T47D (cell line): ENCODE measurements at places on chromosomes 16 and 17.

DNA sequence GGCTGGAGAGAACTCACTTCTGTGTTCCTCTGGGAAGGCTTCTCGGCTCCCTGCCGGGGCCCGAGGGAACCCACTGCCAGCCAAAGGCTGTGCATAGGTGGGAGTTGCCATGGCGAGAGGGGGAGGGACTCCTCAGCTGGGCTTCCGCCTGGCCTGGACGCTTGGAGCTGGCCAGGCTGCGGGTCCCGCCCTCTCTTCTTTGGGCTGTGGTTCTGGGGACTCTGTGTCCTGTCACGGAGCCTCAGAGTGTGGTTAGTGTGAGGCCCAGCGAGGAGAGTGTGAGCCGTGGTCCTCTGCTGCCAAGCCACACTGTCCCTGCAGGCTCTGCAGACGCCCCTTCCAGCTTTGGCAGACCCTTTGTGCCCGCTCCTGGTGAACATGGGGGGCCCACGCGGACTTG, 123.1 kb downstream of the OR1D5 start:
- no peak for DNase-seq

- DNase-seq = no peak
These were observed 8.5 kb upstream of the CBFA2T3 start for GRCh38 chr16:88985521-88985920.

- DNase-seq = no peak
These were observed 11.7 kb downstream of the TUBB3 start for GRCh38 chr16:89934611-89935553.

GRCh38 chr17:83200231-83200699, 120.9 kb downstream of the METRNL start:
- DNase-seq = peak; percentile 92

DNA sequence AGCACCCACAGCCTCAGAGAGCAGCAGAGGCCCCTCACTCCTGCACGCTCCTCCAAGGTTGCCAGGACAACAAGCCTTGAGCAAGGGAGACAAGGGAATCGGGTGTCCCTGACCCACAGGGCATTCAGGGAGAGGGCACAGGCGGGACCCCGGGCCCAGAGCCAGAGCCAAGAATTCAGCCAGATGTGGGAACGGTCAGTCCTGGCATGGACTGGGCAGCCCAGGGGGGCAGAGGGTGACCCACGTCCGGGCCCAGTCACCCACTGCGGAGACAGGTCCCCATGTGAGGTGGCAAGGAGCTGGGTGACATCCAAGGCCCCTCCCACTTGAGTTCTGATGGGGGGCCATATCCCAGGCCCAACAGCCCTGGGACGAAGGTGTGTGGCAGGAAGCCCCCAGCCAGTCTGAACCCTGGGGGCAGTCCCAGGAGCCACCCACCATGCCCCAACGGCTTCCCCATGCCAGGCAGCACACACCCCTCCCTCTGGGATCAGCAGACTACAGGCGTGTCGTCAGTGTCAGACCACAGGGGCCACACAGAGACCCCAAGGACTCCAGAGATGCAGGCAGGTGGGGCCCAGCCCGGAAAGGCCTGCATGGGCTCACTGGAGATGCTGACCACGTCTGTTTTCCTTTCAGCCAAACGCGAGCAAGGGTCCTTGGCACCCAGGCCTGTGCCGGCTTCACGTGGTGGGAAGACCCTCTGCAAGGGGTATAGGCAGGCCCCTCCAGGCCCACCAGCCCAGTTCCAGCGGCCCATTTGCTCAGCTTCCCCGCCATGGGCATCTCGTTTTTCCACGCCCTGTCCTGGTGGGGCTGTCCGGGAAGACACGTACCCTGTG, 23.0 kb downstream of the USP6 start:
- no peak for DNase-seq

DNA sequence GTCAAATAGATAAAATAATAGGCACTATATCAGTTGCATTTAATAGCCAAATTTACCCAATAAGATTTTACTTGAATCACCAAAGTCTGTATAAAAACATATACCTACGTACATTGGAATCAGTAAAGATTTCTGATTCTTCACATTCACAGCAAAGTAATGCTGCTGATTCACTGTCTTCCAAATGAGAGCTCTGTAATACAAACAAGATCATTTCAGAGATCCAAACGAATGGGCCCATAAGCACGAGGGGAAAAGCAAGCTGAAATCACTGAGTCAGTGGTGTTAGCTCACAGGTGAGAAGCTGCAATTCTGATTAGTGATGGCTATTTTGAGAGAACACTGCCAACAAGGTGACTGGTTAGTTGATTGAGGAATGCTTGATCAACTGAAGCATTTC, 81.3 kb downstream of the SSH2 start:
- DNase-seq = no peak

GRCh38 chr16:24018485-24018884, 182.7 kb downstream of the PRKCB start:
- DNase-seq = no peak

DNA sequence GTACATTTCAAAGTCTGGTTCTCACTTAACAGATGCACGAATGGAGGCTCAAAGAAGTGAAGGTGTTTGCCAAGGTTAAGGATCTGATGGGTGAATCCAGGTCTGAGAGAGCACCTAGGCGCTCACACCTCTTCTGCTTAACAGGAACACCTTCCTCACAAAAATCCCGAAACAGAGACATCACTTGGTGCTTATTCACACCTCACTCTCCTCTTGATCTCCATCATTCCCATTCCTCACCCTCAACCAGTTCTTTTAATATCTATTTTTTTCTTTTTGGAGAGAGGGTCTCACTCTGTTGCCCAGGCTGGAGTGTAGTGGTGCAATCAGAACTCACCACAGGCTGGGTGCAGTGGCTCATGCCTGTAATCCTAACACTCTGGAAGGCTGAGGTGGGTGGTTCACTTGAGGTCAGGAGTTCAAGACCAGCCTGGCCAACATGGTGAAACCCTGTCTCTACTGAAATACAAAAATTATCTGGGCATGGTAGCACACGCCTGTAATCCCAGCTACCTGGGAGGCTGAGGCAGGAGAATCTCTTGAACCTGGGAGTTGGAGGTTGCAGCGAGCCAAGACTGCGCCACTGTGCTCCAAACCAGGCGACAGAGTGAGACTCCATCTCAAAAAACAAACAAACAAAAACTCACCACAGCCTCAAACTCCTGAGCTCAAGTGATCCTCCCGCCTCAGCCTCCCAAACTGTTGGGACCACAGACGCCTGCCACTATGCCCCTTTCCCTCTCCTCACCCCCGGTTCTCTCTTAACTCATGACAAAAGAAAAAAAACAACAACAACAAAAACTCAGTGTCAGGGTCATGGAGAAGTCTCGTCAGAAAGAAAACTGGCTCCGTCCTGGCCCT, 15.1 kb downstream of the CRYM start:
- no peak for DNase-seq

- DNase-seq = no peak
These were observed 170.3 kb downstream of the MAF start for GRCh38 chr16:79430191-79430678.

DNA sequence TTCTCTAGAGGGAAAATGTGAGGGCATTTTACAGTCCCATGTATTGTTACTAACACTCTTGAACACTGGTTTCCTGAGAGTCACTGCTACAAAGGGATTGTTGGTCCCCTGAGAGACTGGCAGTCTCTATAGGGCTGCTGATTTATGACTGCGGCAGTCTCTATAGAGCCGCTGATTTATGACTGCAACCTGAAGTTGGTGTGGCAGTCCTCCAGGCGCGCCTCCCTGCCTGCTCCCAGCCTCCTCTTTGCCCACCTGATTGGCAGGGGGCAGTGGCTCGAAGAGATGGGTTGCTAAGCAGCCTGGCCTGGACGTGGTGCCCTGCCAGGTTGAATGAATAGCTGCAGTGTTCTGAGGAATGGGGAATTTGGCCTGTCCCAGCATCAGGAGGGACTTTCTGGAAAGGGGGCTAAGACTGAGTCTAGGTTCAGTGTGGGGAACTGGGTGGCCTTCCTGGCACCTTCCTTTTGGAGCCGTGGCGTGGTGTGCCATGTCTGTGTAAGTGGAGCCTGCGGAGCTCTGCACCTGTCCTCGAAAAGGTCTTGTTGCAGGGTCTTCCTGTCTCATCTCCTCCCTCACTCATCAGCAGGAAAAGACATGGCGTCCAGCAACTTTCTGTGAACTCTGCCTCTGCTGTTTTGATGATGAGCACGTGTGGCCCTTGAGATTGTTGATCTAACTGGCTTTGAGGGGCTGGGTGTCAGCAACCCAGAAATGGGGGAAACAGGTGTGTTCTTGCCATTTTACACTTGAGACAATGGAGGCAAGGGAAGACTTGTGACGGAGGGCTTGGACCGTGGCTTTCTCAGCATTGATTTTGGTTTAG, 24.9 kb downstream of the SAP30BP start:
- DNase-seq = no peak

- DNase-seq = no peak
These were observed 29.8 kb downstream of the ZC3H18 start for GRCh38 chr16:88599825-88600538.

- DNase-seq = no peak
These were observed 583 bp downstream of the ATXN2L start for GRCh38 chr16:28823291-28823872.

DNA sequence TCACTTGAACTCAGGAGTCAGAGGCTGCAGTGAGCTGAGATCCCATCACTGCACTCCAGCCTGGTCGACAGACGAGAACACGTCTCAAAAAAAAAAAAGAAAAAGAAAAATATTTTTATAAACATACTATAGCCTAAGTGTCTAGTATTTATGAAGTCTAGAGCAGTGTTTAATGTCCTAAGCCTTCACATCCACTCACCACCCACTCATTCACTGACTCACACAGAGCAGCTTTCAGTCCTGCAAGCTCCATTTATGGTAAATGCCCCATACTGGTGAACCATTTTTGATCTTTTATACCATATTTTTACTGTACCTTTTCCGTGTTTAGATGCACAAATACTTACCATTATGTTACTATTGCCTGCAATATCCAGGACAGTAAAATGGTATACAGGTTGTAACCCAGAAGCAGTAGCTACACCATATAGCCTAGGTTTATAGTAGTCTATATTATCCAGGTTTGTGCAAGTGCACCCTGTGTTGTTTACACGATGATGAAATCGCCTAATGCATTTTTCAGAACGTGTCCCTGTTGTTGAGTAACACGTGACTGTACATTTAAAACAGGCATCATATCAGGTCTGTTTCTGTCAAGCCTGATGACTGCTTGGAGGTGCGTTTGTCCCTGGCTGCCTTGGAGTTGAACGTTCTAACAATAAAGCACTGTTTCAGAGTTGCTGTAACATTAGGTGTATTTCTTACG, 10.1 kb downstream of the NUDT7 start:
- DNase-seq = no peak

DNA sequence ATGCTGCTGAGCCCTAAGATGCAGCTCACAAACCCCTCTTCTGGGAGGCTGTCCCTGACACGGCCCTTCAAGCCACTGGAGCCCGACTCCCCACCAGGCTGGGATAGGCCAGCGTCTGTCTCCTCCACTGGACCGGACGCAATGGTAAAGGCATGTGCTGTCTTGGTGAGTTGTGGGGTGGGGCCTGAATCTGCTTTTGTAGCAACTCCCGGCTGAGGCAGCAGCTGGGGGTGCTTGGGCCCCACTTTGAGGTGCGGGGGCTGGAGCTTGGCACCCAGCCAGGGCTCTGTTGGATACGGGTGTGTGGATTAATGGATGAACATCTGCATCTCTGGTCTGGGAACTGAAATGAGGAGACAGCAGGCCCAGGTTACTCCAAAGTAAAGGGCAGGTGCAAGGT, 3.5 kb upstream of the NLRC3 start:
- DNase-seq = no peak

DNA sequence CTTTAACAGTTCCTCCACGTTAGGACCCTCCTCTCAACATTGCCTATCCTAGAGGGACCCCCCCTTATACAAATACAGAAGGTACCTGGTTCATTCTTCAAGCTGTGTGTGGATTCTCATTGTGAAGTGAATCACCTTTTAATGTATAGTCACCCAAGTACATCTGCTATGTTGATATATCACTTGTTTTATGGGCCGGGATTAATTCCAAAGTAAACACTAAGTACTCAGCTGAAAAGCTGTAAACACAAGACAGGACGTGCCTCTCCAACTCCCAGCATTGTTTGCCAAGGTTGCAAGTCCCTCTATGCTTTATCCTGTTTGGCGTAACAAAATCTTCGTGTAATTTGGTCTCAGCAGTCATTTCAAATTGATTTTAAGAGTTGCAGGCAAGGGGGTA, 123.6 kb downstream of the RBFOX1 start:
- DNase-seq = no peak

- no peak for DNase-seq
These were observed 156.0 kb downstream of the CDH13 start for GRCh38 chr16:82782715-82783251.

DNA sequence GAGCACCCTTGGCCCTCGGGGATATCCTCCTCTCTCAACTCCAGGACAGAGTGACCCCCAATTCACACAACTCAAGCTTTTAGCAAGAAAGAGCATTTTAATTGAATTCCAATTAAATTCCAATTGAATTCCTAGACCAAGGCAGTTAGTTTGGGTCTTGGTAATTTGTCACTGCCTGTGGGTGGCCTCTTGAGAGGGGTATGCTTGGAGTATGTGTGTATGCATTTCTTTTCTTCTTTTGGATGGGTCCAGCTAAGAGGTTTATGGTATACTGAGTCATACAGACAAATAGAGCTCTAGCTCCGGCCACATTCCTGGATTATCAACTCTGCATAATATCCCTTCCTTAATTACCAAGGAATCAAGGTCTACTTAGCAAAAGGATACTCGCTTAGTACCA, 136.7 kb downstream of the PCTP start:
- DNase-seq = no peak

- no peak for DNase-seq
These were observed 129.6 kb downstream of the CPPED1 start for GRCh38 chr16:12674071-12674470.

DNA sequence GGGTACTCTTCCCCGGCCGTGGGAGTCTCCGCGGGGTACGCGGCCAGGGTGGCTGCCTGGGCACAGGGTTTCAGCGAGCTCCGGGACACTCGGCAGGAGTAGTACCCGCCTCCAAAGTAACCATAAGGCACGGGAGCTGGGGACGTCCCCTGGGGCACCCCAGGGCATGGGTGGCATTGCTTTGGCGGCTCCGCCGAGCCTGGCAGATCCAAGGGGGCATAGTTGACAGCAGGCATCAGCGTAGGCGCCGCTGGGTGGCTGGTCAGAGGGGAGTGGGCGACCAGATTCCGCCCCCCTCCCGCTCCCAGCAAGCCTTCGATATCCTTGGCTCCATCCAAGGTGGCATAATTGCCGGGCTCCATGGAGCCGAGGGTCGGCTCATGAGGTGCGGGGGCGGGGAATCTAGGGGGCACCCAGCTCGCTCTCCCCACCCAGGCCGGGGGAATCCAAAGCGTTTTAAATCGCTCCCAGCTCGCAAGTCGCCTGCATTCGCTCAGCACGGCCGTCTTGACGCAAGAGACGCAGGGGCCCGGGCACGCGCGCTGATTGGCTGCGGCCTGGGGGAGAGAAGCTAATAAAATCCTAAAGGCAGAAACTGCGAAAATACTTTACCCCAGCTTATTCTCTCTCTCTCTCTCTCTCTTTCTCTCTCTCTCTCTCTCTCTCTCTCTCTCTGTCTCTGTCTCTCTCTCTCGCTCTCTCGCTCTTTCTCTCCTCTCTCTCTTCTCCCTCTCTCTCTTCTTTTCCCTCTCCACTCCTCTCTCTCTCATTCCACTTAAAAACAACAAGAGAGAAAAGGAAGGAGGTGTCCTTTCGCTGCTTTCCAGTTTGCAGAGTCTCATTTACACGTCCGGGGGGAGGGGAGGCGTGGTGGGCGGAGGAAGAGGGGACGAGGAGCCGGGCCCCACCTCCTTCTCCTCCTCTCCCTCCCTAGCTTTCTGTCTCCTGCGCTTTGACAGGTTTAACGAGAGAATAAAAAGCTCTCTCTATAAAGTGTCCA, at the start of gene HOXB13:
TSS of gene HOXB13 (minus strand) at position 519 of the 1,000 bp plus-strand sequence. CDS start at position 362, 157 bp downstream.
- DNase-seq = no peak
